ENCODE measurements at places on chromosomes 5 and 9. TPM values are rescaled to one million over a fixed set of nuclear protein-coding genes. Genes with fewer than 3 reads are reported as not detected.

TMEFF1 gene
- 0.18 TPM for total RNA-seq

C5orf58 gene
- not detected for total RNA-seq

PDE6A gene
- total RNA-seq: not detected

RABGAP1 gene
- total RNA-seq: 37.4 TPM

PCDHGC5 gene
- 0.97 TPM for total RNA-seq

SPATA31D1 gene
- not detected for total RNA-seq

DNA sequence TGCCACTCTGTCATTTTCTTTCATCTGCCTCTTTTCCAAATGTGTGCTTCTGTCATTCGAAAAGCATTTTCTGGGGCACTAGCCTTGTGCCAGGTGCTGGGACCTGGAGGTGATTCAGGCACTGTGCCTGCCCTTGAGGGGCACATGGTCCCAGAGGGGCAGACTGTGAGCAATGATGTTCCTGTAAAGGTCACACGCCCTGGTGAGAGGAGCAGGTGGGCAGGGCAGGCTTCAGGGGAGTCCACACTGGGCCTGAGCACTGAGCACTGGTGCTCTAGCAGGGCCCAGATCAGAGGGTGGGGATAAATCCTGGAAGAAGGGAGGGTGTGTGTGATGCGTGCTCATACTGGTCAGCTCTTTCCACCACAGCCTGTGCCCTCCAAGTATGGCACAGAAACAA is 77.8 kb downstream of the COL15A1 start:
- no peak for DNase-seq

GRCh38 chr9:81526587-81526986 is 162.8 kb downstream of the TLE1 start:
- DNase-seq: no peak

GRCh38 chr9:132637801-132638200 is 32.0 kb downstream of the DDX31 start:
- no peak for DNase-seq

GRCh38 chr5:35162848-35163709 is 67.2 kb downstream of the PRLR start:
- no peak for DNase-seq
